DMS79 (cell line): ENCODE measurements at places on chromosomes 11 and 22.

DNA sequence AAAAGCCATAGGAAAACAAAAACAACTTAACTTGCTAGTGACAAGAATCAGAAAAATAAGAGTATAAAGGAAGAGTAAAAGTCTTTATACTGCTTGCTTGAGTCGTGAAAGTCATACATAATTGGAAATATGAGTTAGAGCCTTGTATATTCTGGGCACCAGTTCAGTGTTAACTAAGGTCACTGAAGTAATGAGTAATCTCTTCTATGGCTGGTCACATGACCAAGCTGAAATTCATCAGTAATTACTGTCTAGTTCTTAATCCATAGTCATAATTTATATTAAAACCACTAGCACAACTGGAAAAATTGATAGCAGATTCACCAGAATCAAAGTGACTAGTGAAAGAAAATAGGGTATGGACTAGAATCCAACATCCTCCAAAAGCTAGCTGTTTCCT is 84.4 kb upstream of the SLC5A12 start:
- DNase-seq = no peak

DNA sequence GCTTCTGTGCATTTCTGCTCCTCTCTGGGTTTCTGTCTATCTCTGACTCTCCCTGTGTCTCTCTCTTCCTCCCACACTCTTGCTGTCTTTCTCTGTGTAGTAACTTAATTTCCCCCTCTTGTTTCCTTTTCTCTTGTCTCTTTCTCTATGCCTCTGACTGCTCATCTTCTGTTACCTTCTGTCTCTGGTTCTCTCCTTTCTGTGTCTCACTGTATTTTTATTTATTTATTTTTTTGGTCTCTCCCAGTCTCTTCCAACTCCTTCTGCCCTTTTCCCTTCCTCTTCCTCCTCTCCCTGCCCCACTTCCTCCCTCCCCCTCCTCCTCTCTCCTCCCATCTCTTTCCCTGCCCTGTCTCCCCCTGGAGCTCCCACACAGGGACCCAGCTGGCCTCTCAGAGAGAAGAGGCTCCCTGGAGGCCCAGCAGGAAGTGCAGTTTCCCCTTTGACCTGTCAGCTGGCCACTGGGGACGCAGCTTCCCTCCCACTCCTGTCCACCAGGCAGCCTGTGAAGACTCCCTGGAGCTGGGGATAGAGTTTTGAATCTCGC is 38.3 kb upstream of the MYH9 start:
- DNase-seq = no peak

GRCh38 chr11:108938604-108939003 is 273.7 kb downstream of the DDX10 start:
- no peak for DNase-seq

DNA sequence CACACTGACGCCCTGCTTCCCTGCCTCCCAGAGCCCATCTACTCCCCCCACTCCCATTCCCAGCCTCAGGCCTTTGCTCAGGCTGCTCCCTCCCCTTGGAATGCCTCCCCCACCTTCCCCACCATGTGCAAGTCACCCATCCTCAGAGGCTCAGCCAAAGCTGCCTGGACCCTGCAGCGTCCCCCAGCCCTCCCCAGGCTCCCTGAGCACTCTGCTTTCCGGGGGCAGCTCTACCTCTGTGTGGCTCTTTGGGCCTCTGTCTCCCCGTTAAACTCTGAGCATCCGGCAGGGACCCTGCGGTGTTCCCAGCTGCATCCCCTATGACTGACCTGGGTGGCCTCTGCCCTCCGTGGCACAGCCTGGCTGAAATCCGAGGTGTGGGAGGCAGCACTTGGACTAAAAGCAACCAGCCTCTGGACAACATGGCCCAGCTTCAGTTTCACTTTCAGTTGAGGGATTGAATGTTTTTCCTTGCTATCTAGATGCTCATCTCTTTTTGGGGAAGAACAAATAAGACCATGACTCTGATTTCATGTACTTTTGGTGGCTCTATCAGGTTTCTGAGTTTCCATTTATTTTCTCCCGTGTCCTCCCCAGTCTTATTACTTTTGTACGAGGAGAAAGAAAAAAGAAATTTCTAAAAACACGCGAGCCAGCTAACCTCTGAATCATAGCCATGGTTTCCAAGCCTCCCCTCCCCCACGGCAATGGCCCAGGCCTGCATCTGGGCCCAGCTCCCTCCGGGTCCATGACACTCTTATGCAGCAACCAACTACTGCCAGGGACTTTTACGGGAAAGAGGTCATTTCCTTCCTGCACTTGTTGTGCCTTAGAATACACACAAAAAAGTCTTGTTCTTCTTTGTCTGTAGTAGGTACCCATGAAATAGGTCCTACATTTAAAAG is 3.8 kb downstream of the APOL3 start:
- no peak for DNase-seq

- no peak for DNase-seq
Measured at GRCh38 chr11:120289426-120289825, 35.7 kb upstream of the TLCD5 start.

DNA sequence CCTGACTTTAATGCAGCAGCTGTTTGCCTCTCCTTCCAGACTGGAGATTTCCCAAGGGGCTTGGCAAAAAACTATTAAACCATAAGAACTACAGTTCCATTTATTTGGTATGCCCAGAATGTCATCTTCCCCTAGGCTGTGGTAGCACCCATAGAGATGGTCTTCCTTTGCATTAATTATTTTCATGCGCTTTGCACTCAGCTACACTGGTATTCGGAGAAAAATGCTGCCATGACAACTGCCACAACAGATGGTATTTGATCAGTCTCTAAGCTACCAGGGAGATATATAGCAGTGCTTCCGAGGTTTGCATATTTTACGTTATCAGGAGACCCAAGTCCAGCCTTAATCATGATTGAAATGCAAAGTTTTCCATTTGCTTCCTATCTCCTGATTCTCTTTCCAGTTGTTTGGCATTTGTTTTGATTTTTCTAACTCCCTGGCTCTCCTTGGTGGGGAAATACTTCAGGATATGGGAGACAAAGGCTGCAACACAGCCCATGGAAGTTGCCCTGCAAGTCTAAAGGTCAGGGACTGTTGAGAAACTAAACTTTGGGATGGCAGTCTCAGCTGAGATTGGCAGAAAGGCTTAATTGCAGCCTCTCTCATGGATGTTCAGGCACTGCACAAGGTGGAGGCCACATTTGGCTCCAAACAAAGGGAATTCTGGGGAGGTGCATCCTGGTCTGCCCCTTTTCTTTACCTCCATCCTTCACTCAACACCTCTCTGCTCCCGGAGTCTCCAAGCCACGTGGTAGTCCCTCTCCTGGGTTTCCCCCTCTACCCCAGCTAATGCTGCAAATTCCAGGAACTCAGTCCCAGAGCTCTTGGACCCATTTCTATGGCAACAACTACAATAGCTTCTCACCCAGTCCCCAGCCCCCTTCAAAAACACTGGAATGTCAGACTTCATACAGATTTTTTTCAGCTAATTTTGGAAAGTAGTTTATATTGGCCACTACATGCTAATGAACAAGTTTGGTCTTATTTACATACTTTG is 151.8 kb downstream of the NAV2 start:
- DNase-seq = no peak
